Glutamatergic neuron (in vitro differentiated cells): ENCODE measurements at places on chromosomes 7 and 10. TPM values are rescaled to one million over a fixed set of nuclear protein-coding genes. Genes with fewer than 3 reads are reported as not detected.

Gene SPOCK2
- 362 TPM for total RNA-seq

DNA sequence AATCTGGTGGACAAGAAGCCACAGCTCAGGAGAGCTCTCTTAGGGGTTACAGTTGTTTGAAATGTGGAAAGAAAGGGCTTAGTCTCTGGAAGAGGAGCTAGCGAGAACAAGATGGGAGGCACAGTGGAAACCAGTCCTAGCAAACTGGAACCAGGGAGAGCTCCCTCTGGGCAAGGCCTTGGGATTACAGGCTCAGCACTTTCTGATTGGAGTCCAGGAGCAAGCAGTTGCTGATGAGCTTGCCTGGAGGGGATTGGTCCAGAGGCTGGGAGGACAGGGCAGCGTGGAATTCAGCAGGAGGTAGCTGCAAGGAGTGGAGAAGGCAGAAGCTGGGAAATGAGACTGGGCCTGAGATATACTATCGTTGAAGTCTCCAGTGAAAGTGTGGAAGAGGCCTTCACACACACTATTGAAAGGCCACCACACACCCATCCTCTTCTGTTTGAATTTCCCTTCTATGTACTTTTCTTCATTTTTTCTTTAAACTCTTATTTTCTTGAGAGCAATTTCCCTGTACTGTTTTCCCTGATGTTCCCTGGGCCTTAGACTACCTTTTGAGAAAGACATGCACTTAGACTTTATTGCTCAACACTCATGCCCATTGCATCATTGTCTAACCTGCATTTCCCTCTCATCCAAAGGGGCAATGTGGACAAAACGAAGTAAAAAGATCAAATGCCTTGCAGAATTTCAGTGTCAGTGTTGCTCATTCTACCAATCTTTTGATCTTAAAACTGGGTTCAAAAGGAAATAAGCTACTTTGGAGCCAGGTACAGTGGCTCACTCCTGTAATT is 57.8 kb upstream of the LANCL2 start:
- no peak for DNase-seq

GRCh38 chr7:85750454-85750949 is 563.6 kb upstream of the SEMA3D start:
- peak; percentile 74 for DNase-seq

- no peak for DNase-seq
Observed at GRCh38 chr10:118409295-118409694, 67.2 kb upstream of the FAM204A start.

GRCh38 chr10:44394696-44395381 is 9.9 kb upstream of the CXCL12 start:
- DNase-seq = no peak

Gene SUN3
- not detected for total RNA-seq

DNA sequence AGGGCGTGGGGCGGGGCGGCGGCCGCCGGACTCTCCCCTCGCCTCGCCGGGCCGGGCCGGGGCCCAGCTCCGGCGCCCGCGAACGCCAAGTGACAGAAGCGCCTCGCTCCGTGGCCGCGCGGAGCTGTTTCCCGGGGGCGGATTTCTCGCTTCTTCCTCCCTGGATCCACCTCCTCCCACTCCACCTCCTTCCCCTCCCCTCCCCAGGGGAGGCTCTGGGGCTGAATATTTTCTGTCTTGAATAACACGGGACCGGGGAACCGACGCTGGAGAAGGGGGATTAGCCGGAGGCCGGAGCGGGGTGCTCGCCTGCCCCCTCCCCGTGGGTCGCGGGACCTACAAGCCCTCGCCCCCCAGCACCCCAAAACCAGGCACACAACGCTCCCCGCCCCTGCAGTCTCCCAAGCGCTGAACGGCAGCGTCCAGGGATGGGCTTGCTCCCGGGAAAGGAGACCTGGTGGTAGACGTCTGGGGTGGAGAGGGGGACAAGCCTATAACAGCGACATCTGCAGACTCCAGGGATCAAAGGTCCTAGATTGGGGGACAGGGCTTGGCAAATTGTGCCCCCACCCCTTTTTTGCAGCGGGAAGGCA is at the start of gene ARHGAP21:
Gene ARHGAP21 (minus strand): TSS at position 100 of the 593 bp plus-strand sequence. CDS start 1,988 bp downstream, outside the sequence.
- DNase-seq = peak; percentile 70

Gene NANOS1
- 34.0 TPM for total RNA-seq

- DNase-seq = no peak
Observed at GRCh38 chr10:63757067-63757466, 235.9 kb downstream of the REEP3 start.

Gene ZNF655
- 74.0 TPM for total RNA-seq
